Epithelial cell of proximal tubule (primary cell): ENCODE measurements at places on chromosomes 11 and 22. TPM values are rescaled to one million over a fixed set of nuclear protein-coding genes. Genes with fewer than 3 reads are reported as not detected.

MCM5 gene
- total RNA-seq = 87.6 and 157 TPM in 2 replicates

DNA sequence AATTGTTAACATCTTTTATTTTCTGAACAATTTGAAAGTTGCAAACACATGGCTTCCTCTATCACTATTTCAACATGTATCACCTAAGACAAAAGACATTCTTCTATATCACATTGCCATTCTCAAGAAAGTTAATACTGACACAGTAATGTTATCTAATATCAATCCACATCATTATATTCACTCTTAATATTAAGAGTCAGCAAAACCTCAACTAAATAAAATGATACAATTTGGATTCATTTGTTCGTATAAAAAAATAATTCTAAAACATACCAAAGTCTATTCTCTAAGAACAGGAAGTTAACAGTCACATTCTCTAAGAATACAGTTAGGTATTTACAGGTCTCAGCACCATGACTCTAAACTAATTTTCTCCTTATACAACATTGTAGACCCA, 52.0 kb downstream of the ABTB2 start:
- no peak for DNase-seq

DNA sequence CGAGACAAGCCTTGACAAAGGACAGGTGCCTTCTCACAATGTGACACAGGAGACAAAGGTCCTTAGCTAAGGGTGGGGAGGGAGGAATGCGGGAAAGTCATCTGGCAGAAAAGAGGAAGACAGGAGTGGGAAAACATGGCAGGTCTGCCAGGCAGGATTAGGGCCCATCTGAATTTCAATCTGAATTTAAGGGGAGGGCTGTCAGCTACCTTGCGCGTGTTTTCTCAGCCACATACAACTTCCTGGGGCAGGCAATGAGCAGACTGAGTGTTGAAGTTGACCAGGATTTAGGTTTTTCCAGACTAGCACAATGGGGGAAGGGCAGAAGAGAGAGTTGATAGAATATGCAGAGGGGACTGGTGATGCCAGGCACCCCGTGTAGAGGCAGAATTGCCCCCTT, 66.7 kb upstream of the LARGE1 start:
- no peak for DNase-seq

GRCh38 chr22:21602579-21602978, 27.2 kb downstream of the YDJC start:
- DNase-seq = no peak

GRCh38 chr11:105942921-105943320, 79.1 kb downstream of the MSANTD4 start:
- no peak for DNase-seq
